ENCODE measurements at places on chromosomes 5 and 9.

DNA sequence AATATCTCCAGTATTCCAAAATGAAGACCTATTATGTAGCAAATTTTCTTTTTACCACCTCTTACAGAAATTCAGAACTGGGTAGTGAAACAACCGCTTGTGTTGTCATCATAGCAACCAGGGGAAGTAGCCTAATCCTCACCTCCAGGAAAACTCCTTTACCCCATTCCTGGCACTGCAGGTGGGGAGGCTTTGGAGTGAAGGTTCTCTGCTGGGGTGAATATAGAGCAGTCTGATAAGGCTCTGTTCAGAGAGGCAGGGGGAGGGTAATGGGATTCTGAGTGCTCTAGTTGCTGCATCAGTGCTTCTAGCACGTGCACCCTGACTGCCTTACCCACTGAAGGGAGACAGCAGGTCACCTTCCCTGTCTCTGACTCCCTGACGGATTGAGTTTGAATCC is 116.2 kb downstream of the MAN2A1 start:
- DNase-seq, result no peak

DNA sequence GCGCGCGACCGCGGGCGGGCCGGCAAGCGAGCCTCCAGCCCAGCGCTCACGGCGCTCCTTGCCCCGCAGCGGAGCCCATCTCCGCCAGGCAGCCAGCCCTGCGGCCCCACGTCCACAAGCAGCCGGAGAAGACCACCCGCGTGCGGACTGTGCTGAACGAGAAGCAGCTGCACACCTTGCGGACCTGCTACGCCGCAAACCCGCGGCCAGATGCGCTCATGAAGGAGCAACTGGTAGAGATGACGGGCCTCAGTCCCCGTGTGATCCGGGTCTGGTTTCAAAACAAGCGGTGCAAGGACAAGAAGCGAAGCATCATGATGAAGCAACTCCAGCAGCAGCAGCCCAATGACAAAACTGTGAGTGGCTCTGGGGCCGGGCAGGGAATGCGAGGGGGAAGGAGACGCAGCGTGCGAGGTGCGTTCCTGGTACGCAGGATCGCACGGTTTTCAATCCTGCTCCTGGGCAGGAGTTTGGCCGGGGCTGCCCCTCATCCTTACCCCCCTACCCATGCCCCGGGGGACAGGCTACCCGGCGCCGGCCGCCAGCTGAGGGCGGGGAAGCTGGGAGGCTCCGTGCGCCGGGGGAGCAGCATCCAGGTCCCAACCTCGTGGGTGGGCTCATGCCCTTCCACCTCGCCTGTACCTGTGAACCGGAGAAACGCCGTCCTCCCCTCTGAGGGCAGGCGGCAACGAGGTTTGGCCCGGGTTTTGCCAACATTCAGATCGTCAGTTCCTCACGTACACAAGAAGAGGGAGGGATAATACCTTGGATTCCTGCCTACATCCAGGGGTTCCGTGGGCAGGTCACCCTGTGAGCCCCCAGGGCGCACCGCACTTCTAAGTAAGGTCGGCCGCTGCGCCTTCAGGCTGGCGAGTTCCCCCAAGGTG is 6.6 kb downstream of the ISL1 start:
- DNase-seq, result no peak

DNA sequence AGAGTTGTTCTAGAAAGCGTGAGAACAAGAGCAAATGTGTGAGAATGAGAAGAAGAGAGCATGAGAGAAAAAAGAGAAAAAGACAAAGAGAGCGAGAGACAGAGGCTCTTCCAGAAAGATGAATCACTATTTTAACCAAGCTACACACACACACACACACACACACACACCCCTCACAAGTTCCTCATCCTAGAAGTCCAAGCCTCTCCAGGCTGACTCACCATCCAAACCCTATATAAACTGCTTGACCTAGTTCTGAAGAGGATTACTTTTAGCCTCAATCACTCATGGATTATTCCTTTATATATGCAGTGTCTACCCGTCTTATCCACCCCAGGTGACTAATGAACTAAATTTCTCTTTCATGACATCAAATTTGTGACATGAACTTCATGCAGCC is 37.6 kb downstream of the C9orf57 start:
- DNase-seq, result no peak

DNA sequence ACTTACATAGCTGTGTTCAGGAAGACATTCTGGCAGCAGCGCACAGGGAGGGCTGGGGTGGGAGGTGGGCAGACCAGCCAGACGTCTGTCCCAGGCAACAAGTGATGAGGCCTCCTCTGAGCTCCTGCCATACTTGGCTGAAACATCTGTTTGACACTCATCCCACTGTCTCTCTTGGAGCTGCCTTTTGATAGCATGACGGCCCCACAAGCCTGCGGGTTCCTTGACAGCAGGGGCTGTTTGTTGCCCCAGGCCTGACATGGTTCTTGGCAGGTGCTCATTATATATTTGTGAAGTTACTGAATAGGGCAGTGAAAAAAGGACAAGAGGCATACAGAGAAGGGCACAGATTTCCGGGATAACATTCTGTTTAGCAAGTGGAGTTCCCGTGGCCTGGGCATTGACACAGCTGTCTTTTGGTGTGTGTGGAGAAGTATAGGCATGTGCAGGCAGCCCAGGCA is 22.2 kb upstream of the B4GALT1 start:
- DNase-seq, result no peak

DNA sequence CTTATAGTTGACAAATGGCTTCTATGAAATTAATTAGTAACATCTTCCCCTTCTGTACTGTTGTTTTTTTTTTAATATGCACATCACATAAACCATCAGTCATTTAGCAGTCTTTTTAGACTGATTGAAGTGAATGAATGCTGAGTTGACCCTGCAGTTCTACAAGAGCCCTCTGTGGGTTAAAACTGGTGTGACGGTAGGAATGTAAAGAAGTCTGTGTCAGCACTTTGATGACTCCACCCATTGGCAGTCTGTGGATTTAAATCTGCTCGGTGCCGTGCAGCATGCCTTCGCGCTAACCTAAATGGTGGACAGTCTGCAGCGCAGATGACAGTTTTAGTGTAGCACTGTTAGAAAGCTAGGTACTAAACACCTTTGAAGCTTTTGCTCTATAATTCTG is 3.1 kb downstream of the GTF3C4 start:
- DNase-seq, result no peak

GRCh38 chr5:107955321-107955720 is 284.6 kb upstream of the EFNA5 start:
- DNase-seq, result no peak

DNA sequence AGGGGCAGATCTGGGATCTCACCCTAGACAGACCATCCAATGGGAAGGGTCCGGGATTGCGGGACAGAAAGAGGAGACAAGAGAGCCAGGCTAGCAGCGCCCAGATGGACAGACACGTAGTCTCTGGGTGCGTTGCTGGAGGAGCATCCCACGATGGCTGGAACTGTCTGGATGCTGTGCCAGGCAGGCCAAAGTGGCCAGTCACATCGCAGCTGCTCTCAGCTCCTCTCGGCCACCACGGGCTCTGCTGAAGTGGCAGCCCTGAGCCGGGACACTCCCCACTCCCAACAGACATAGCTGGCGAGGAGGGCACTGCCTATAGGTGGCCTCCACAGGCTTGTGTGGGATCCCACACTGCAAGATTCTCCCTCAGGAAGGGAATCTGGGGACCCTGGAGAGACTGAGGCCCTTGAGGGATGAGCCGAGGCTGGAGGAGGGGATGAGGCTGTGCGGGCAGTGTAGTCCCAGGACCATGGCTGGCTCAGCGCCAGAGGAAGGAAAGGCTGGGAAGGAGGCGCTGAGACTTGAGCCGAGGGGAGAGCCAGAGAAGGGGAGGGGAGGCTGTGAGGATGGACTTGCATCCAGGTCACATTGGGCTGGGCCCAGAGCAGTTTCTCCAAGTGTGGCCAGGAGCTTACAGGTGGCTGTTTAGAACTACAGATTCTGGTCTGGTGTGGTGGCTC is 10.3 kb upstream of the WDR5 start:
- no peak for DNase-seq

- DNase-seq, result no peak
These were observed 7.0 kb downstream of the RCL1 start for GRCh38 chr9:4799775-4800174.

DNA sequence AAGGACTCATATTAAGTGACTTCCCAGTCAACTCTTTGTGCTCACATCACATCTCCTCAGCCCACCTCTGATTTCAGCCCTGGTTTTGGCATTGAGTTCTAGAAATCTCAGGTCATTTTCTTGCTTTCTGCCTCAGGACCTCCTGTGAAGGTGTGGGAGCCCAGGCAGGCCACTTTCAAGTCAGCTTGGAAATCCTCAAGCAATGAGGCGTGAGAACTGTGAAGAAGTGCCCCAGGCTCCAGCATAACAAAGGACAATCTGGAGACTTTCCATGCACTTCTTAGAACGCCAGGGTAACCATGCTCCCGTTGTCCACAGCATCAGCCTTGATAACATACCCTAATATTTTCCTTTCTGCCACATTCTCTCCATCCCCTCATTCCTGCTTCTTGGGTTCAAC is 131.2 kb upstream of the MAP3K1 start:
- no peak for DNase-seq

DNA sequence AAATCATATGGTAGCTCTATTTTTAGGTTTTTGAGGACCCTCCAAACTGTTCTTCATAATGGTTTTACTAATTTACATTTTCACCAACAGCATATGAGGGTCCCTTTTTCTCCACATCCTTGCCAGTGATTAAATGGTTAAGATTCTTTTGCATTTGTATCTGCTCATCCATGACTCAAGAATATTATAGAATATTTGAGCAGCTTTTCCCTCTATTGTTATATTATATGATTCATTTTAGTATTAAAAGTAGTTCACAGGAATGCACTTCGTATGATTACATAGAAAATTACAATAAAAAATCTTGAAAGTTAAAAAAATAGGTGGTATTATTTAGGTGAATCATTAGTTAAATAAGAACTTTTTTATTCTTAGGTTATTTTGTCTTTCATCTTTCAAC is 140.7 kb downstream of the WDR70 start:
- no peak for DNase-seq

DNA sequence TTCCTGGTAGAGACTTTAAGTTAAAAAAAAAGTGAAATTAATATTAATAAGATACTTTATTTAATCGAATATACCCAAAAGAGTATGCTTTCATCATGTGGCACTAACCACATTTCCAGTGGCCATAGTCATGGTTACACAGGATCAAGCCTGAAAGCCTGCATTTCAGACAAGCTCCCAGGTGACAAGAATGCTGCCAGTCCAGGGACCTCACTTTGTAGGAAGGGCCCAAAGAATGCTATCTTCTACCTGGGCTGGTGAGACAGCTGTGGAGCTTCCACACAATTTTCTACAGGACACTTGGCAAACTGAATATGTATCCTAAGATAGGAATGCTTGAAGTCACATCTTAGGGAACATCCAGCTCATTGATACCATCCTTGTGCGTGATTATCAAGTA is 203.8 kb downstream of the AUH start:
- no peak for DNase-seq

- no peak for DNase-seq
These were observed 25.6 kb upstream of the ERBIN start for GRCh38 chr5:65900746-65901145.

DNA sequence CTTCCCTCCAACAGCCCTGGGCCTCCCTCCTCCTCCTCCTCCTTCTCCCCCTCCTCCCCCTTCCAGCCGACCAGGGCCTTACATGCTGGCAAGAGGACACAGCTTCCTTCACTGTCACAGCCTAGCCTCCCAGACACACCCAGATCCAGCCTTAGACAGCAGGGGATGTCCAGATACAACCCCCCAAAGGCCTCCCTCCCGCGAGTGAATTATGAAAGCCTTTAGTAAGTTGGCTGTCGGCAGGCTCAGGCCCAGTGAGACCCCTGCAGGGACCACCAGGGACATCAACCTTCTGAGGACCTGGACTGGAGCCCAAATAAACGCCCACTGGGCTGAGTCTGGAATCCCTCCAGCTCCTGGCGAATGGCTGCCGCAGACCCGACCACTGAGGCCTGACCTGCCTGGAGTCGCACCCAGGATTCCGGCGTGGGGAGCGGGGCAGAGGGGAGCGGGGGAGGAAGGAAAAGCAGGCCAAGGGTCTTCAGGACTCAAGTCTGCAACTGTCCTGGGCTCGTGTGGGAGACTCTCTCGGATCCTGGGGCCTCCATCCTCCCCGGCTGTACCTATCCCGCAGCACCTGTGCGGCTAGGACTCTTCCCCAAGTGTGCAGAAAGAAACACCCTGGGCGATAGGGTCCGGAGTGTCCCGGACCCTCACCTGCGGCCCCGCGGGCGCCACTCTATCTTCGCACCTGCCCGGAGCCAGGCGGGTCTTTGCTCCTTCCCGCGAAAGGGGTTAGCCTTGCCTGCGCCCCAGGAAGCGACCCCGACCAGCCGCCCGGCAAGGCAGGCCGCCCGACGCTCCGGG is 705 bp downstream of the SEPTIN8 start:
- DNase-seq, result no peak

- DNase-seq, result no peak
These were observed 376.8 kb upstream of the RFX3 start for GRCh38 chr9:3902631-3903030.

GRCh38 chr5:67997892-67998457 is 217.6 kb upstream of the PIK3R1 start:
- no peak for DNase-seq
